ENCODE measurements at places on chromosomes 7 and 10.

DNA sequence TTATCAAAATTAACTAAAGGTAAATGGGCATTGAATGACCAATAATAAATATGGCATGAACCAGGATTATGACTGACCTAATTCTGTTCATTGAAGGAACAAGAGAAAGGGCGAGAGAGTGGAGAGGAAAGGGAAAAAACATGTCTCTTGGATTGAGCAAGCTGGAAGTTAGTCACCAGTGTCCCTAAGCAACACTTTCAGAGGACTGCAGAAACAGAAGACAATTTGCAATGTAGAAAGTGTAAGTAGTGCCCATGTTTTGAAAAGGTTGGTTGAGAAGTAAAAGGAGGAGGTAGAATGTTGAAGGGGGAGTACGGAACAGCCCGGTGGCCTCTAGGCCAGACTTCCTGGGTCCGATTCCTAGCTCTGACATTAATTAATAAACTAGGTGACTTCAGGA, 94.6 kb downstream of the FAS start:
- no peak for DNase-seq

DNA sequence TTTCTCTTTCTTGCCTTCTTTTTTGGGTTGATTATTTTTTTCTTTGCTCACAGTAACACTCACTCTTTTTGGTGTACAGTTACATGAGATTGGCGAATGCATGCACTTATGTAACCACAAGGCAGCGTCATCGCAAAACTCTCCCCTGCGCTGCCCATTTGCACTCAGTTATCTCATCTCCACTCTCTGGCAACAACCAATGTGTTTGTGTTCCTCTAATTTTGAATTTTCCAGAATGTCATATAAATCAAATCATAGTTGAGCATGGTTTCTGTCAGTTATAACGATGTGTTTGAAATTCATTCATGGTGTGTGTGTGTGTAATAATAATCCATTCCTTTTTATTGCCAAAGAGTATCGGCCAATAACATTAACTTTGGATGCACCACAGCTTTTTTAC, 23.0 kb upstream of the IGFBP3 start:
- DNase-seq: no peak

GRCh38 chr10:98370831-98371820, 43.9 kb downstream of the PYROXD2 start:
- no peak for DNase-seq

DNA sequence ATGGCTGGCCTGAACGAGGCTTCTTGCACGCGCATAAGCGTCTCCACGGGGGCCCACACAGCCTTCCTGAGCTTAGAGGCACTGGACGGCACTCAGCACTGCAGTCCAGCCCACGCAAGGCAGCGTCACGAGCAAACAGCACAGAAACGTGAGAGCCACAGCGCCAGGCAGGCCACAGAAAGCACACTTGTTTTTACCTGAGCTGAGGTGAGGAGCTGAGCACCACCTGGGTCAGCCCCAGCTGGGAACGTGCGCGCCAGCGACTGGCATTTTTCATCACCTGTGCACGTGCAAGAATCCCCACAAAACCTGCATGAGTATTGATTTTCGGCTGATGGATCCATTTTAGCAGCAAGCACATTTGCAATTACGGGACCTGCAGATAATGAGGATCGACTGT, 26.7 kb downstream of the IQCE start:
- no peak for DNase-seq

DNA sequence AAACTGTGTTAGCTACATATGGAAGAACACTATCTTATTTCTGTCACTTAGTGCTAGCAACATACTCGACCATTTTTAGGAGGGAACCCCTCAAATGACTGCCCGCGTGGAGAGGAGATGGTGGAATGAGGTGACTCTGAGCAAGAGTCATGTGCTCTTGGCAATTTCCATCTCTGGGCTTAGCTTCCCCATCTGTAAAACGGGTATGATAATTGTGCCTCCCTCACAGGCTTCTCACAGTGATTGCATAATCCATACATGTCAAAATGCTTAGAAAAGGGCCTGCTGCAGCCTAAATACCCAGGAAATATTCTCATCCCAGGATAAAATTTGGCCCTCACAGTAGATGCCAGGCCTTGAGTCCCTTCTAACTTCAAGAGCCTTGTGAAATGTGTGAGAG, 86.6 kb downstream of the WDFY4 start:
- DNase-seq: no peak

DNA sequence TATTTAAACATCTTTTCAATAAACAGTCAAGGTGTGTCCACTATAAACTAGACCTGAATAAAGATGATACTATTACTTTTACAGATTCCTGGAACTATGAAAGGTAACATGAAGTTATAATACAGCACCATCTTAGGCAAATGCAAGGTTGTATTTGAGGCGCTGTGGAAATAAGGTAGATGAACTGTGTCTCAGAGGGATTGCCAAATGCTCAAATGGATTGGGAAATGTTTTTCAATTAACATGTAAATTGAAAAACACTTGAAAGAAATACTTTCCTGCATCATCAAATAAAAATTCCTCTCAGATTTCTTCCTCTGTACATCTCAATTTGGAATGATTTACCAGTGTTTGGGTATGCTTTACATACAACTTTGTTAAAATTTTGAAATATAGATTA, 139.4 kb downstream of the DKK1 start:
- DNase-seq: no peak

DNA sequence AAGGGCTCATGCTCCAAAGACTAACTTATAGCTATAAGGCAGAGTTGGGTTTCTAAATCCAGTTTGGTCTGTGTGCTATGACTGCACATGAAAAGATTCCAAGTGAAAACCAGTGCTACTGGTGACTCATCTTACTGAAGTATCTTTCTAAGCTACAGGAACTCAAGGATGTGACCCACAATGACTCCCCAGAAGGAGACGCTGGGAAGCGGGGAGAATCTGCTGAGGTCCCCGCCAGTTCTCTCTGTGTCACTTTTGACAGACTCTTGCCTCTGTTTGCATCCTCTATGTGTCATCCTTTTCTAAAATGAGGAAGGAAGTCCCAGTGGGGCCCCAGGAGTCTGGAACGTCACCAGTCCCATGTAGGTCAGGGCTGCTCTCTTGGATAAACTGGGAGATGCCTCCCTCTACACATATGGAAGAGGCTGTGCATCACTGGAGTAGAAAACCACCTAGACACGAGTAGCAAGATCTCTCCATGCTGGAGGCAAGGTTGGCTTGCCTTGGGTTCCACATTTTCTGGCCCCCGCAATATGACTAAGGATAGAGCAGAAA, 28.8 kb upstream of the GPR26 start:
- DNase-seq: no peak

DNA sequence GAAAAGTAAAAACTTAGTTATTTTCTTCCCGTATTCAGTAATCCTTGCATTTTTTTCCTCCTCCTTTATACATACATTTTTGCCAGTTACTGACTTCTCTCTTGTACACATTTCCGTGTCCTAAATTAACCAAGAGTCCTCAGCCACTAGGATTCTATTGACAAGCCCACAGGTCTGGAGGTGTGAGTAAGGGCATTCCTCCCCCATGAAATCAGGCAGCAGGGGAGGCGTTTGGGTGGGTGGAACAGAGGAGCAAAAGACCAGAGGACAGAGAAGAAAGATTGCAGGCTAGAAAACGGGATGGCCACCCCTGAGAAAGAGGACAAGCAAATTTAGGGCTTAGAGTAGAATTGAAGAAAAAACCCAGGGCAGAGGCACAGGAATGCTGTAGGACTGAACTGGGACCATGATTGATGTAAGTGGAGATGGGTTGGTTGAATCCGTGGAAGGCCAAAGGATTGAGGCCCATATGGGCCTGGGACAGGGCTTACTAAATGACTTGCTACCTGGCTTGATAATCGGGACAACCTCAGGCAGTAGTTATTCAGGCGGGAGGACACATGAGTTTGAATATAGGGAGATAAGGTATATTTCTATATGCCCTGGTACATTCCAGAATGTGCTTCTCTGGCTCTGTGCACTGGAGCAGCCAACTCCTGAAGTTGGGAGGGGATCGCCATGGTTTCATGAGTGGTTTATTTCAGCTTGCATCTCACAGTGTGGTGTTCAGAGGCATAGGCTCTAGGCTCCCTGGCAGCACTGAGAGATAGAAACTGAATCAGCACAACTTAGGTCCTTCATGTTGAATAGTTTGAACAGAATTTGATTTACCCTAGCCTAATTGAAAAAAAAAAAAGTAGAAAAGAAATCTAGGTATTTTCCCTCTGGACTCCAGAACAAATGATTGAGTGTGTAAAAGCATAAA, 28.0 kb downstream of the IKZF1 start:
- DNase-seq: no peak

DNA sequence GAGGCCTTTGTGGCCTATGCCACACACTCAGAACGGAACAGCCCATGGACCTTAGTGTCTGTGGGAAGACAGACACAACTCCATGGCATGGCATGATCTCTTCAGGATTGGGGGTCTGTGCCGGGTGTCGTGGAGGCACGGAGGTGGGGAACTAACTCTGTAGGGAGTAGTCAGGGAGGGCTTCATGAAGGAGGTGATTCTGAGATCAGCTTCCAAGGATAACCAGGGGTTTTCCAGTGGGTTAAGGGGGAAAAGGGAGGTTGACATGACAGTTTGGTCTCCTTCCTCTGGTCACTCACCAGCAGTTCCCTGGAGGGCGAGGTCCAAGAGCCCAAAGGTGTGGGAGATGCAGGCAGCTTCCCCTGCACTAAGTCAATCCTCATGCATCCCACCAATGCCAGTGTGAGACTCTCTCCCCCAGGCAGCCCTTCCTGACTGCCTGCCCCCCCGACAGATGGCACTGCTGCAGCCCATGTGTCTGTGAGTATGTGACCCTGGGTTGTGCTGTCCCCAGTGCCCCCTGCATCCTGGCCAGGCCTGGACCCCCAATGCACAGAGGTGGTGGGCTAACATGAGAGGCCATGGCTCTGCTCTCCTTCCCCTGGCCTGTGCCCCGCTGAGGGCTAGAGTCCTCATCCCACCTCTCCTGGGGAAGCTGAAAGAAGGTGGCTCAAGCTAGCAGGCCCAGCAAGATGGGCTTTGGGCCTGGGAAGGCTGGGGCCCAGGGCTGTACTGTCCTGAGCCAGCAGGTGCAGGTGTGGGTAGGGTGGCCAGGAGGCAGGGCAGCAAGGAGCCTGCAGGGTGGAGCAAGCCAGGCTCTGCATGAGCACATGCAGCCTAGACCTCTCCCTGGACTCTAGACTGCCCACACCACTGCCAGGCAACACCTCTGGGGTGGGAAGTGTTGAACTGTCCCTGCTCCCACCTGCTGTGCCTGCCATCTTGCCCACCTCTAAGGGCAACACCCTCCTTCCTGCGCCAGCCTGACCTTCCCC, 39.7 kb downstream of the RASGEF1A start:
- no peak for DNase-seq

- DNase-seq: no peak
Observed at GRCh38 chr10:101043363-101043707, 12.3 kb downstream of the SFXN3 start.

DNA sequence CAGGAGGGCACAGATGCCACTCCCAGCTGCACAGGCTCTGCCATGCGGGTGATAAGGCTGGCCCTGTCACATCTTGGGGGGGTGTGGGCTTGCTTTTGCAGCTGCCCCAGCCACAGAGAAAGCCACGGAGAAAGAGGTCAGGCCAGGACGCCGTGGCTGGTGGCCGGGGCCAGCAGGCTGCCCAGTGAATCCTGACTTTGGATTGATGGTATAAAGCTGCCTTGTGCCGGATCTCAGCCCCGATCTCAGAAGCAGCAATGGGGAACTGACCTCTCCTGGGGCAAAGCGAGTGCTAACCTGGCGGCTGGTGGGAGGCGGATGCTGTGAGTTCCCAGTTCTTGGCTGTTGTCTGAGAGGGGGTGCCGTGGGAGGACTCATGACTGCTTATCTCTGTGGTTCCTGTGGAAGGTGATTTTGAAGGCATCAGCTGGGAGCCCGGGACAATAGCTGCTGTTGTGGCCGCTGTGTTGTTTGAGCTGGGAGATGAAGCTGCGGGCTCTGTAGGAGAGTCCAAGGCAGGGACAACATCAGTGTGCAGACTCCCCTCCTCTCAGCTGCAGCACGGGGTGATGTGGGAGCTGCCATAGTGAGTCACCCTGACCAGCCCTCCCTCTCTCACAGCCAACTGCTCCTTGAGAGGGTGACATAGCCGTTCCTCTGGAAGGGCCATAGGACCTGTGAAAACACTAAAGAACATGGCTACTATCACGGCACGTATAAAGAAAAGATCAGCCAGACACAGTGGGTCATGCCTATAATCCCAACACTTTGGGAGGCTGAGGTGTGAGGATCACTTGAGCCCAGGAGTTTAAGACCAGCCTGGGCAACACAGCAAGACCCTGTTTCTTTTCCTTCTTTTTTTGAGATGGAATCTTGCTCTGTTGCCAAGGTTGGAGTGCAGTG, 17.0 kb downstream of the IL15RA start:
- no peak for DNase-seq

DNA sequence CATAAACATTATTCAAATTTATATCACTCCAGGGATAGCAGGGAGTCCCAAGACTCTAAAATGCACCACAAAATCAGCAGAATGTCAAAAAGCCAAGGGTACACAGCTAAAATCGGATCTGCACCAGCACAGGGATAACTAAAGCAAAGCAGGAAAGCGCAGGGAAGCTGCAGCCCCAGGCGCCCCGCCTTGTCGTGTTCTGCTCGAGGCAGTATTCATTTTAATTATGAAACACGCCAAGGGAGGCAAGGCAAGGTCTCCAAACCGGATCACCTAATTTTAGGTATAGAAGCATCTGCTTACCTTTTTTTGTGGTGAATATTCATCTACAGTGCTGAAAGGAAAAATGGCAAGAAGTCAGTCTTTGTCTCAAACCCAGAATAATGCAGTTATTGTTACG, 199.4 kb downstream of the RAPGEF5 start:
- DNase-seq: no peak

DNA sequence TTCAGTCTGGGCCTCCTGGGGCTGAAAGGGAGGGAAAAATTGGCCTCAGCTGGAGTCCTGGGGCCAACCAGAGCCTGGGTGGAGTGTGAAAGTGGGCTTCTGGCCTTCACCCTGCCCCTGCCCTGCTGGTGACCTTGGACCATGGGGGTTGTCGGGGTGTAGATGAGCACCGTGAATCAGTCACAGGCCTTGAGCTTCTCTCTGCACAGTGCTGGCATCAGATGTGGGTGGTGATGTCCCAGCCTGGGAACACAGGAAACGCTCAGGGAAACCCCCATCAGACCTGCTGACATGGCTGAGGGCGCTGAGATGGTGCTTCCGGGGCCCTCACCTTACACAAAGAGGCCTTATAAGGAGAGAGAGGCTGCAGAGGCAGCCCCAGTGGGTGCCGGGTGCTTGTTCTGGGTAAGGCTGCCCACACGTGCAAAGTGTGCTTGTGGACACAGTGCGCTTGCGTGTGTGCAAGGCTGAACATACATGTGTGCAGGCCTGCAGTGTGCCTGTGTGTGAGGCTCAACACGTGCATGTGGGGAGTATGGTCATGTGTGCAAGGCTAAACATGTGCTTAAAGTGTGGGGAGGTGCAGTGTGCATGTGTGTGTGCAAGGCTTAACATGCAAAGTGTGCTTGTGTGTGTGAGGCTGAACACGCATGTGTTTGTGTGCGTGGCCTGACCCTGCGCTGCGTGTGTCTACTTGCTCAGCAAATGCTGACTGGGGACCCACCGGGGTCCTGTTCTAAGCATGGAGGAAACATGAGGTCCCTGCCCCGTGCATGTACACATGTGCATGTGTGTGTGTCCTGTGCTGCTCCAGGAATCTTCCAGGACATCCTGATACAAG, 6.5 kb downstream of the ARPC1B start:
- DNase-seq: no peak
